Kidney epithelial cell (primary cell): ENCODE measurements at places on chromosomes 5 and 9. TPM values are rescaled to one million over a fixed set of nuclear protein-coding genes. Genes with fewer than 3 reads are reported as not detected.
A peak's percentile ranks its signal among the peaks of the same experiment; 100 is the strongest.

The SUSD1 gene
- total RNA-seq = 33.8 and 47.6 TPM in 2 replicates

GRCh38 chr5:77133061-77133758 lies 46.1 kb upstream of the ZBED3 start:
- DNase-seq = peak; percentile 96

The PCDHGA8 gene
- 0.96 and 1.0 TPM in 2 replicates for total RNA-seq

DNA sequence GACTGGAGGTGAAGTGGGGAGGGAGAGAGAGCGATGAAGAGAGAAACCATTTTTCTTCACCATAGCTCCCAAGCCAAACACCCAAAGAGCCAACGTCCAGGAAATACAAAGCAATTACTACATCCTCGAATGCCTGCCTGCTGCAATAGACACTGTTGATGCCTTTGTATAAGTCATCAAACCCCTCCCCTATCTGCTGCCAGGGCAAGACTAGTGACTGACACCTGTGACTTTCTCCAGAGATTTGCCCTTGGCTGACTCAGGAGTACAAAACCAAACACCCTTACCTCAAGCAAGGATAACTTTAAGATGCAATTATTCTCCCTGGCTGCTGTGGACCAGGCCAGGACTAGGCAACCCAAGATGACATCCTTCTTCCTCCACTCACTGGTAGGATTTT lies 81.8 kb upstream of the RASA1 start:
- no peak for DNase-seq

DNA sequence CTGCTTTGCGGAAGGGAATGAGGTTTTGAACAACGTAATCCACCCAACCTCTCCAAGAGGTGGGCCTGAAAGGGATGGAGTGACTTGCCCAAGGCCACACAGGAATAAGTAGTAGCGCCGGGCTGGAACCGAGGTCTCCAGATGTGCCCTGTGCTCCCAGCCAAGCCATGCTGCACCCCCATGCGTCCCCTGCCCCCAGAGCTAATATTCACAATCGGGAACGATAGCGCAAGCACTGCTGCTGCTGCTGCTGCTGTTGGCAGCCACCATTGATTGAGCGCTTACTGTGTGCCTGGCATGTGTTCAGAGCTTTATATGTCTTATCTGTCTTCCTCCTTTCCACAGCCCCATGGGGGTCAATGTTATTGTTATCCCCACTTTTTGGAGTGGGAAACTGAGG lies 43.9 kb downstream of the AMBP start:
- DNase-seq = no peak

DNA sequence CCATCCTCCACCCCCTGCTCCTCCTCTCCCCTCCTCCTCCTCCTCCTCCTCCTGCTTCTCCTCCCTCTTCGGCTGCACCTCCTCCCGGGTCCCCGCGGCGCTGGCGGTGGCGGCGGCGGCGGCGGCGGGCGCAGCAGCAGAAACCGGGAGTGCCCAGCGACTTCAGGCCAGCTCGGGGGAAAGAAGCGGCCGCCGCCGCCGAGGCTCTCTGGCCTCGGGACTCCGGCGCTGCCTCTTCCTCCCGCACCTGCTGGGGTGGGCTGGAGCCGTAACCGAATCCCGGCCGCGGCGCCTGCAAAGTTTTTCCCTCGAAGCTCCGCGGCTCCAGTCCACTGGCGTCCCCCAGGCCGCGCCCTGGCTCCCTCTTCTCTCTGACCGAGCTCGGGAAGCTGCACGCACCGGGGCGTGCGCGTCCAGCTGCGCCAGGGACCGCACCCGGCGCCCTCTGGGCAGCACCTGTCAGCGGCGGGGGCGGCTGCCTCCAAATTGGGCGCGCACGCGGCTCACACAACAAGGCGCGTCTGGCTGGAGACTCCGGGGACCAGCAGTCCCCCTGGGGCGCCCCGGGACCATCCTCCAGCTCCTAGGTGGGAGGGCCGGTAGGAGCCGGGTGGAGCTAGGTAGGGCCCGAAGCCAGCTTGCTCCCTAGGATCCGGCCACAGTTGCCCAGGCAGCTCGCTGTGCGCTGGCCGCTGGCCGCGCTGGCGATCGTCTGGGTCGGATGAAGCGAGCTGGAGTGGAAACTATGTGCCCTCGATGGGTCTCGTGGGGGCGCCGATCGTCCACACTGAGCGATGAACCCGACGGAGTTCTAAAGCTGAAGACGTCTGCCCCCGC lies at the start of gene MCTP1:
Gene MCTP1 (minus strand): TSS at position 523 of the 837 bp plus-strand sequence.
- no peak for DNase-seq

GRCh38 chr5:176912115-176912514 lies 13.0 kb upstream of the HK3 start:
- DNase-seq = no peak

- no peak for DNase-seq
Measured at GRCh38 chr5:121497176-121497575, 354.5 kb upstream of the FTMT start.

DNA sequence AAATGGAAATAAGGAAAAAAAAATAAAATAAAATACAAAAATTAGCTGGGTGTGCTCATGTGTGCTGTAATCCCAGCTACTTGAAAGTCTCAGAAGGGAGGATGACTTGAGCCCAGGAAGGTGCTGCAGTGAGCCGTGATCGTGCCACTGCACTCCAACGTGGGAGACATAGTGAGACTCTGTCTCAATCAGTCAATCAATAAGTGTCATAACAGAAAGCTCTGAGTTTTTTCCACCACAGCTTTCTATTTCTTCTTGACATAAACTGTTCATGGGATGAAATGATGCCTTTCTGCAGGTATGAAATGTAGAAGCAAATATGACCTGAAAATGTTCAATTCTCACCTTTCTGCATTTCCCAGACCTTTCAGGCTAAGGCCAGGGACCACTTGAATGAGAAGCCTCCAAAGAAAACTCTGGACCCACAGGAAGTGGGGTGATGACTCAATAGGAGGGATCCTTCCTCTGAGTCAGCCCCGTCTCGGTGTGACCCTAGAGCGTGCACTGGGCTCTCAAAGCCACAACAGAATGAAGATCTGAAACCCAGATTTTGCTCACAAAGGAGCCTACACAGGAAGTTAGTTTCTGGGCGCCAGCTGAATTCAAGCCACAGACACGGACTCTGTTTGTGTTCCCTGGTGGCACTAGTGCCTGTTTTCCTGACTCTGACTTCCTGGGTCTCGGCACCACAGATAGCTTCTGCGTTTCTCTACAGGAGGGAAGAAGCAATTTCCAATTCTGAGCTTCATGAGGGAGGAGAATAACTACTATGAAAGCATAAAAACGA lies 62.0 kb downstream of the ANKH start:
- peak; percentile 71 for DNase-seq

DNA sequence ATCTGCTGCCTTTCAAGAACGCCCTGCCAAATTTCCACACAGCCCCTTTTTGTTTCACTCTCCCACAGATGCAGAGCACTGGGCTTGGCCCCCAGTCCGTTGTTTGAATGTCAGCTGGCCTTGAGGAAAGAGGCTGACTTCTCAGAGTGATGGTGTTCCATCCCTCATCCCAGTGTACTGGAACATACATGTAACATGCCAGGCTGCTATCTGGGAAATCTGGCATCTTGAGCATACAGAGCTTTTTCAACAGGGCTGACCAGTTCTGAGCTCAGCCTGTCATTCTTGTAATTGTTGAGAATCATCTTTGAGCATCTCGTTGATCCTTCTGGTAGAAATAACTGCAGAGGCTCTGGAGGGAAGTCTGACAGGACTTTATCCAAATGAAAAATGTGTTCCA lies 2.8 kb downstream of the GALNT10 start:
- DNase-seq = no peak

DNA sequence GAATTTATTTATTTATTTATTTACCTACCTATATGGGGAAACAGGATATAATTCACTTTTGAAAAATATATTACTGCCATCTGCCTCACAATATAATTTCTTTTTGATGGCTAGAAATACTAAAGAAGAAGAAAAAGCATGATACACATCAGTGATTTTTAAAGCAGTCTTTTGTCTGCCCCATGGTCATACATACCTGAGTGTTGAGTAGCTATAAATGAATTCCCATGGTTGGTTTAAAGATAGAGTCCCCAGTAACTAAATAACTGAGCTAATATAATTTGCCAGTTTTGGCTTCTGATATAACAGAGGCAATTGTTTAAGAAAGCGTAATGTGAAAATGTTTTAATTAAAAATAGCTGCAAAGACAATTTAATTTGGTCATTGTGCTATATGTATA lies 447.8 kb downstream of the PDE4D start:
- peak; percentile 54 for DNase-seq

GRCh38 chr9:133558191-133559126 lies 24.0 kb downstream of the ADAMTSL2 start:
- no peak for DNase-seq

DNA sequence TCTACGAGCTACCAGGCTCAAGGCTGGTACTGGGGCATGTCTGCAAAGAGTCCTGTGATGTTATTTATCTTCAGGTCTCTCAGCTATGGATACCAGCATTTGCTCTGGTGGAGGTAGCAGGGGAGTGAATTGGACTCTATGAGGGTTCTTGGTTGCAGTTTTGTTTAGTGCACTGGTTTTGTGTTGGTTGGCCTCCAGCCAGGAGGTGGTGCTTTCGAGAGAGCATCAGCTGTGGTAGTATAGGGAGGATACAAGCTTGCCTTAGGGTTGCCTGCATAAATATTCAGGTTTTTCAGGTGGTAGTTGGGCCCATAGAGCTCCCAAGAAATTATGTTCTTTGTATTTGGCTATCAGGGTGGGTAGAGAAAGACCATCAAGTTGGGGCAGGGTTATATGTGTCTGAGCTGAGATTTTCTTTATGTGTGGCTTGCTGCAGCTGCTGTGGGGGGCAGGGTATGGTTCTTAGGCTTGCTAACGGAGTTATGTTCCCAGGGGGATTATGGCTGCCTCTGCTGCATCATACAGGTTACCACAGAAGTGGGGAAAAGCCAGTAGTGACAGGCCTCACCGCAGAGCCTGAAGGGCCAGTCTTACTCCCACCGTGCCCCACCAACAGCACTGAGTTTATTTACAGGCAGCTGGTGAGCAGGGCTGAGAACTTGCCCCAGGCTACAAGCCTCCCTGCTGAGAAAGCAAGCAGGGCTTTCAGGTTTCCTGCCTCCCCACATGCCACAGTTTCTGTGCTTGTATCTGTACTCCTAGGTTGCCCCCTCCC lies 9.7 kb upstream of the RIOK2 start:
- DNase-seq = no peak

DNA sequence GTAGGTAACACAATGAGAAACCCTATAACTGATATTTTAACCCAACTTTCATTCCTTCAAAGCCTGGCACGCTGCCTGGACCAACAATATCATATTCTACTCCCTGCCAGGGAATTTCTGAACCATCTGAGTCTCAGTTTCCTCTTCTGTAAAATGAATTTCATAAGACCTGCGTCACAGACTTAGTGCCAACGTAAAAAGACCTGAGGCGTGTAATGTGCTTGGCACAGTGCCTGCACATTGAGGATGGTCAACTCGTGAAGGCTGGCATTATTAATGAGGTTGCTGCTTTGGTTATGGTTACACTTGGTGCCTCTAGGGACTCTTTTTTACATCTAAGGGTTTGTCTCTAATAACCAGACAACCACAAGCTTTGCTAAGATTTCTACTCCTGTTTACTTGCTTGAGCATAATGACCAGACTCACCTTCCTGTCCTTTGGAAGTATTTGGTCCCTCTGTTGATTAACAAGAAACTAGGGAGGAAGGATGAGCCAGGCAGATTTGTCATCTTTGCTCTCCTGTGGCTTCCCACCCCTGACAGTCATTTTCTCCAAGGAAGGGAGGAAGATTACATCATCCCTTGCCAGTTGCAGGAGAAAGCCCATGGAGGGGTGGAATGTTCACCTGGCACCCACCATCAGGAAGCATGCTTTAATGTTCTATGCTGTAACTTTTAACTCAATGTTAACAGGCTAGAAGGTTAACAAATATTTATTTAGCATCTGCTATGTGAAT lies 79.0 kb downstream of the PAPPA start:
- peak; percentile 57 for DNase-seq

DNA sequence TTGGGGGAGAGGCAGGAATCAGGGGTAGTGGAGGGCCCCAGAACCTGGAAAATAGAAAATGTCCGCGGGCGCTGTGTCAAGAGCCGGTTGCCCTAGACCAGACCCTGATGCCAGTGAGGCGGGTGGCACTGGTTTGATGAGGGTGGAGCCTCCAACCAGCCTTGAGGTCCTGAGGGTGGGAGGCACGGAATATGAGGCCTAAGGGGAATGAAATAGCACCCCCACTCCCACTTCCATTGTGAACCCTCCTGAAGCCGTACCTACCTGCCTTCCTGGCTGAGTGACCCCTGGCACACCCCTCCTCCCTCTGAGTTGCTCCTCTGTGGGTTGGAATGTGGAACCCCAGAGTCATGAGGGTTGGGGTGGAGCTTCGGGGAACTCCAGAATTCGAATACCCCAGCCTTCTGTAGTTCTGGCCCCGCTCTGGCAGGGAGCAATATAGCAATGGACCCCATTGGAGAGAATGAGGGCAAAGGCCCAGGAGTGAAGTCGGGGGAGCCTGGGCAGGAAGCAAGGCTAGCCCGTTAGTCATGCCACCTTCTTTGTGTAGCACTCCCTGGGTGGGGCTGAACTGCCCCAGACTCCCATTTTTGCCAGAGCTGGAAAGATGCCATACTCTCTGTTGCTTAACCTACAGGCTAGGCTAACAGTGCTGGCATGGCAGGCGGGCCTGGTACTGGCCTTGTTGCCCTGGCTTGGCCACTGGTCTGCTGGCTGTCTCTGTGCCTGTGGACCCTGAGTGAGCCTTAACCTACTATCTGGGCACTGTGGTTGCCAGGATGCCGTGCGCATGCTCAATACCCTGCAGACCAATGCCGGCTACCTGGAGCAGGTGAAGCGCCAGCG lies 1.0 kb downstream of the FPGS start:
- DNase-seq = no peak

DNA sequence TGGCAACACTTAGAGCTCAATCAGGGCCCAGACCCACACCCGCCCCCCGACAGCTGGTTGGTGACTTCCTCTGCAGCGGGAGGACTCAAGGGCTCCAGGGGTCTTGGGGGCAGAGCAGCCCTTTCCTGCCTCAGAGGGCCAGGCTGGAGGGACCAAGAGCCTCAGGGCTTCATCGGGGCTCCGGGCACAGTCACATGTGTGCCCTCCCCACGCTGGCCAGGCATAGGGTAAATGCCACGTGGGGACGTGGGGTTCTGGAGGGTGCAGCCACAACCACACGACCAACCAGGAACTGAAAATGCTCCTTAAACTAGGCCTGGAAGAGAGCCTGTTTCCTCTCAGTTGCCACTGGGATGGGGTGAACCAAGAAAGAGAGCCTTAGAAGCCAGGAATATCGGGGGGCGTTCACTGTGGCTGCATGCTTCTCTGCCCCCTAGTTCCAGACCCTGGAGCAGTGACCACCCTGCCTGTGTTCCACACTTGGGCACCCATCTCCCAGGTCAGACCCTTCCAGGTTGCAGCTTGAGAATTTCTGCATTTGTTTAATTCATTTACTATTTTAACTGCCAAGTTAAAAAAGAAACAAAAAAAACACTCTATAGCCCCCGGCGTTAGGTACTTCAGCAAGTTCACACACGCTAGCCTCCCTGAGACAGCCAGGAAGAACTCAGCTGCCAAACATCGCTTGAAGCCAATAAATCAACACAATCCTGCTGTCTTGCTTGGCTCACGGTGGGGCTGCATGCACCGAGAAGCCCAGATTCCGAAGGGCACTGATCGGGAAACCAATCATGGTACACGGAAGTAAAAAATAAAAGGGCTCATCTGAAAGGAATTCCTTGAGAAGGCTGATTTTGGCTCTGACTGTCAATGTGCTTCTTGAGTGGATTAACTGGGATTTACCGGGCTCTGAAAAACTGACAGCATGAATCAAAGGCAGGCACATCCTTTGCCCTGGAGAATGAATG lies 56.1 kb upstream of the PHYKPL start:
- DNase-seq = no peak

- no peak for DNase-seq
Measured at GRCh38 chr5:98535901-98536300, 237.6 kb upstream of the RGMB start.
